ENCODE measurements at places on chromosomes 6 and 20. TPM values are rescaled to one million over a fixed set of nuclear protein-coding genes. Genes with fewer than 3 reads are reported as not detected.

- no peak for DNase-seq
Measured at GRCh38 chr6:157236040-157236725, 87.1 kb downstream of the TMEM242 start.

The WFDC2 gene
- total RNA-seq, result not detected

DNA sequence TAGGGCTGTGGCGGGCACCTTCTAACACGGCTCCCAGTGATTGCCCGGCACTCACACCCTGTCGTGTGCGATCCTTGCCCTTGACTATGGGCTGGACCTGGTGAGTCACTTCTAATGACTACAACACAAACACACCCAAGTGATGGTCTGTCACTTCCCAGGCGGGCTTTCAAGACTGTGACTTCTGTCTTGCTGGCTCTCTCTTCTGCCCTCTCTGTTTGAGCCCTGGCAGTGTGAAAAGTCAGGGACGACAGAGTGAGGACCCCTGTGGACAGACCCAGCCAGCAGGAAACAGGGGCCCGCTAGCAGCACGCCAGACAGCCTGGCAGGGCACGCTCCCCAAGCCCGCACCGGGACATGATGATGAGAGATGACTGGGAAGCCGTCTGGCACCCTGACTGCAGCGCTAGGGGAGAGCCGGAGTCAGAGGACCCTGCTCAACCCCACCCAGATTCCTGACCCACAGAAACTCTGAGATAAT lies 43.0 kb downstream of the KIF16B start:
- DNase-seq, result no peak

- DNase-seq, result no peak
Measured at GRCh38 chr6:129849456-129849855, 11.7 kb downstream of the TMEM244 start.

DNA sequence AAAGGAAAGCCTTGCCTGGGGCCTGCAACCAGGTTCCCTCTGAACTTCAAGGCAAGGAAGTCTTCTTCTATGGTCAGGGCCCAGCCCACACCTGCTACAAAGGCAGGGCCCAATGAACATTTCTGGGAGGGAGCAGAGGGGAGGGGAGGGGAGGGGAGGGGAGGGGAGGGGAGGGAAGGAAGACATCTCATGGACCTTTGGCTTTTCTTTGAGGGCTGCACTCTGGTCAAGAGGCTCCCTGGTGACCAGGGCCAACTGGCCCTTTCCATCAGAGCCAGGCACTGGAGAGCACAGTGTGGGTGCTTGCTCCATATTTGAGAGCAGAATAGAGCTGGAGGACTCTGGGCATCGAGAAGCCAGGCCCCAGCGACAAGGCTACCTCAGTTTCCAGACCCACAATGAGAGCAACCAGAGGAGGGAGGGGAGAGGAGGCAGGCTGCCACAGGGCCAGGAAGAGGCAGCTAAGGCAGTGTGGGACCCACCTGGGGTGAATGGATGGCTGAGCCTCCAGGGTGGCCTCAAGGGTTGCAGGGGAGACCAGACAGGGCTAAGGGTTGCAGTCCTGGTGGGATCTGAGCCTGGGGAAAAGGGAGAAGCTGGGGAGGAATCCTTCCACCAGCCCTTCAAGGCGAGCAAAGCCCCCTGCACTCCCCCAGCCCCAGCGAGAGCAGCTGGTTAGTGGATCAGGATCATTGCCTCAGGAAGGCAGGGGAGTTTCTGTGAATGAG lies 84.8 kb downstream of the MRPL14 start:
- DNase-seq, result no peak

- DNase-seq, result peak; percentile 51
Measured at GRCh38 chr6:166251211-166251610, 57.0 kb downstream of the PRR18 start.

DNA sequence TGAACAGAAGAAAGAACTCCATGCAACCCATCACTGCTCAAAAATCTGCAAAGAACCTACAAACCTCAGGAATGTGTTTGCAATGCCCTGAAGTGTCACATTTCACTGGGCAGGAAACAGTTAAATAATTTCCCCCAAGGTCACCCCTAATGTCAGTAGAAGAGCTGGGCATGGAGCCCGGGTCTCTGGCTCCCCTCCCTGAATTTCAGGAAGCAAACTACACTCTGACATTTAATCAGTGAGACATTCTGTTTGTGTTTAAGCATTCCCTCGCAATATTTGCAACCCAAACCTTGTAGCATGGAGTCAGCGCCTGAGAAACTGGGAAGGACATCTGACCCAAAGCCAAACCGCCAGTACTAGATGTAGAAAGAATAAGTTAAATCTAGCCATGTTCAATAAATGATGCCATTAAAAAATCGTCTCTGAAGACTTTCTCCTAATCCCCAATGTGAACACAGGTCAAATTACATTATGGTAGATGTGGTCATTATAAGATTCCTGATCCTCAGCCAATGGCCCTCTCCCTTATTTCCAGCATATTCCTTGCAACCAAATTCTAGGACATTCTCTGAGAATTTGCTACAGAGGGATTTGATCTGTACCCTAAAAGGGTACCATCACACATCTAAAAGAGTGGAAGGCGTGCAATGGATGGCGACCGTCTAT lies 91.2 kb upstream of the ADTRP start:
- no peak for DNase-seq

GRCh38 chr6:11917951-11918738 lies 94.0 kb upstream of the HIVEP1 start:
- DNase-seq, result no peak

The COL12A1 gene
- total RNA-seq, result 0.37 TPM

- DNase-seq, result no peak
Measured at GRCh38 chr6:29517245-29517644, 29.5 kb upstream of the MAS1L start.

The TOX2 gene
- total RNA-seq, result 9.2 TPM

DNA sequence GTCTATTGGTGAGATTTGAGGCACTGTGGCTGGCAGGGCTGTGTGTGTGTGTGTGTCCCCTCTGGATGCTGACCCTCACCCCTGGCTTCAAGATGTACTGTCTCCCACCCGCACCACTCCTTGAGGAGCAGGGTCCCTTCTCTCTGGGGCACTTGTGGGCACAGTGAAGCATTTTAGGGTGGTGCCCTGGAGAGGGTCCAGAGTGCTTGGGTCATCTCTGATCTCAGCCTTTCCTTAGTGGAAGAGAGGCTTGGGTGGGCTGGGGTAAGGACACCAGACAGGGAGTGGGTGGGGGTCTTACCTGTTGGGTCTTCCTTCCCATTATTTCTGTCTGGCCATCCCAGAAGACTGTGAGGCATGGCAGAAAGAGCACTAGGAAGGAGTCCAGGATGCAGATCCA lies 66.1 kb downstream of the EFCAB8 start:
- no peak for DNase-seq

The LAMA4 gene
- total RNA-seq, result not detected

GRCh38 chr6:128164254-128164653 lies 263.4 kb upstream of the THEMIS start:
- no peak for DNase-seq

The OXT gene
- not detected for total RNA-seq

The MUC21 gene
- total RNA-seq, result not detected

GRCh38 chr6:153525998-153526397 lies 394.9 kb upstream of the RGS17 start:
- no peak for DNase-seq

DNA sequence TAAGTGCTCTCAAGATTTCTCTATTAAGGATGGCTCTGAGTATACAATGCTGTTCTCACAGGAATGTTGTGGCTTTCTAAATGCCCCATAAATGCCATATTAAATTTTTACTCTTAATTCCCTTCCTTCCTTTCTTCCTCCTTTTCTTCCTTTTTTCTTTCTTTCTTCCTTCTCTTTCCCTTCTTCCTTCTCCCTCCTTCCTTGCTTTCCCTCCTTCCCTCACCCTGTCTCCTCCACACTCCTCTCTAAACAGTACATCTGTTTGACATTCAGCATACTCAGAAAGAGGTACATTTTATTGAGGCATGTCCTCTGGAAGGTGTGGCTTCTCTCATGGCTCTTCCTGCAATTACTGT lies 433 bp upstream of the SLC17A1 start:
- DNase-seq, result no peak

DNA sequence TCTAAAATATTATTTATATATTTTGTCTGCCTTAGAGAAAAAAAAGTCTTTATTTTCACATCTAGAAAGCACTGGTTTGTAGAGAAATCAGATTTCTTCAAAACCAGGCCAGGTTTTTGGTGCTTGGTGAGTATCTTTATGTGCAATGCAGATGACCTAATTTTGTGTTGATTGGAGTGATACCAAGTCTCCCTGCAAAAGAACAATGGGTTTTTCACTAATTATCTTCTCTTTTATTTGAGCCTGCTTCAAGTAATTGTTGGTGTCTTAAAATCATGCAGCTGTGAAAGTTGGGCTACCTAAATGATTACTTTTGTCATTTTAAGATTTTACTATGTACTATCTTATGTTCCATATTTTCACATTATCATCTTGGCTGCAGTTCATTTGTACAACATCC lies 874.7 kb downstream of the TFAP2A start:
- no peak for DNase-seq

DNA sequence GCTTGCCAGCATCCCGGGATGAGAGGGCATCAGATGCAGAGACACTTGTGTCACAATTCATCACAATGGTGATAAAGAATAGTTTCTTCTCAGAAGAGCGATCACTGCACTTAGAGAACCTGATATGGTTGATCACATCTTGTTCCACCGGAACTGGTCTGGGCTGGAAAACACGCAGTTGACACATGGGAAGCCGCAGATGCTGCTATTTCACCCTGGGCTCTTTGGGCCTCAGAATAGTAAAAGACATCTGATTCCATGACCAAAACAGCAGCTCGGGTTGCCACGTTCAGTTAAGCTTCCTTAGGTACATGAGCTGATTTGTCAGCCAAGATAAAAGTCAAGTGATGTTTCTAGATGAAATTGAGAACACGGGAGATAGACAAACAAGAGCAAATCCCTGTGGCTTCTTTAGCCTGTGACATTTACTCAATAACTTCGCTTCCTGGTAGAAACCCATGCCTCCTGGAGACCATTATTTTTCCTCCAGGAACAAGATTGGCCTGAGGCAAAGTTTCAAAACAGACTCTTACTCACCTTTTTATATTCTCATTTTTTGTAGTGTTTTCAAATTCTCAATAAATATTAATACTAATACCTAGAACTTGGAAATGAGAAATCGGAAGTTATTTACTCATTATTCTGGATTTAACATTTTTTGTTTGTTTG lies 59.4 kb downstream of the TRMT6 start:
- no peak for DNase-seq

DNA sequence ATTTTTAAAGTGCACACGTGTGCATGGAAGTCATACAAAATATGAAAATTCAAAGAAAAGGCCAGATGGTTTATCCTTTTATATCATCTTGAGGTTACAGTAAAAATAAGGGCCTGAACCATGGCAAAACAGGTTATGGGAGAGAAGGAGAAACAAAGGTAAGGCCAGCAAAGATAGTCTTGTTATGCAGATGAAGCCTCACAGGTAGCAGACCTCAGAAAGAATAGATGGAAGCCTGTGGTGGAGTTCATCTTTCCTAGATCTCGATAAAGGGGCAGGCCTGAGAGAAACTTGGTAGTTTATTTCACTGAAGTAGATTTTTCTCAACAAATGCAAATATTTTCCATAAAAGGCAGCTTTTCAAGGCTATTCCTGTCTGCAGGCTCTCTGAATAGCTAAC lies 693.8 kb downstream of the KHDRBS2 start:
- no peak for DNase-seq

The C20orf141 gene
- not detected for total RNA-seq

The E2F1 gene
- 3.1 TPM for total RNA-seq

- DNase-seq, result no peak
Measured at GRCh38 chr6:141488488-141488887, 644.2 kb upstream of the GJE1 start.

DNA sequence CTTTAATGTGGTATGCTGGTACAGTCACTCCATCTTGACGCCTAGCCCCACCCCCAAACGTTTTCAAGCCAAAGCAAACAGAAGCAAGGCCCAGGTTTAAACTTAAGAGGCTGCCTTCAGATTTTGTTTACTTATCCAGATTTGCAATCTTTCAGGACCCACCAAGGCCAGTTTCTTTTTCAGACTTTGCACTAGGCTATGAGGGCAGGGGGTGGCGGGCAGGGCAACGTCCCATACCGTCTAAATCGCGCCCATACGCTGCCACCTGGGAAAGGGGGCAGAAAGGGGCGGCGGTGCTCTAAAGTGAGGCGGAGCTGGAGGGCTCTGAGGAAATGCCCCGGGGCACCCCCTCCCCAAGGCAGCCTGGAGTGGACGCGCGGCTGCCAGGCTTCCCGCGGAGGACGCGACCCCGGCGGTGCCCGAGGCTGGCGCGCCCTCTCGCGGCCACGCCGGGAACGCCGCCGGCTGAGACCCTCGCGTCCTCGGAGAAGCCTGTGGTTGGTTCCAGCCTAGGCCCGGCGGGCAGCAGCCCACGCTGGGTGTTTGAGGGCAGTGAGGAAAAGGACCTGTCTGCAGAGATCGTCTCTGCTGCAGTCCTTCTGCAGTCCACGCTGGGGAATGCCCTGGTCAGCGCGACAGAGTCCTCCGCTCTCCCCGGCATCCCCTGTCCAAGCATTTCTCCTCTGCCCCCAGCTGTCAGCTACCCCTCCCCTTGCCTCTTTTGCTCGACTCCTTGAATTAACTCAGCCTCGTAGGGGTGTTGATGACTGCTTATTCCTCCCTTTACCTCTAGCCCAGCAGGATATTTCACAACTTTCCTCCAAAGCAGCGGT lies 129.2 kb upstream of the PRND start:
- DNase-seq, result peak; percentile 39

The WFDC10B gene
- not detected for total RNA-seq

DNA sequence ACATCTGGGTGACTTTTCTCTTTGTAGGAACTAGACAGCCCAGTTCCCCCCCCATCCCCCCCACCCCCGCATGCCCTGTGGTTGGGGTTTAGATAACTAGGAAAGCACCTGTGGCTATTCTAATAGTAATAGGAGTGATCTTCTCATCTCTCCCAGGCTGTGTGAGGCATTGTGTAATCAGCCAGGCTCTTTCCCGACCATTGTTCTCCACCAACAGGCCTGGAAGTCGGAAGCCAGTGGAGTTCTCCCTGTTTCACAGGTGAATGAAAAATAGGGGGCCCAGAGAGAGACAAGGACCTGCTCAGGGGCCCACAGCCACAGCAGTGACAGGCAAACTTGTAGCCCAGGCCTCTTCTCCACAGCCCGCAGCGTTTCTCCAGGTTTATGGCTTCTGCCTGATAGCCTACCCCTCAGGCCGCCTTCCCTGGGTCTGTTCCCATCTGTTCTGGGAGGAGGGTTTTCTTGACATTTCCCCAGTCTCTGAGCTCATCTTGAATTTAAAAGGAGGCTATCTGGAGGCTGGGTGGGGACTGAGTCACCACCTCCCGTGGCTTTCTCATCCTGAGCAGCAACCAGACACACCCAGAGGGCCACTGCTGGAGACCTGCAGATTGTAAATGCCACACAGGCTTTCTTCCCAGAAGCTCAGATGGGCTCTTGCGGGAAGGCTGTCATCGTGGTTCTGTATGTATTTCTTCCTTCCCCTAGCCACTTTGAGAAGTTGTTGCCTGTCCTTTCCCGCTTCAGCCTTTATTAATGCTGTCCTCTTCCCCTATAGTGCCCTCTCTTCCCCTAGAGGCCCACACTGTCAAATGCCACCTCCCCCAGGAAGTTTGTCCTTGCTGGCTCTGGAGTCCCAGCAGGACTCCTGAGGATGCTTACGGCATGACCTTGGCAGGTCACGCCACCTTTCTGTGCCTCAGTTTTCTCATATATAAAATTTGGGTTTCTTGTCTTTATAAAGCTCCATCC lies 75.9 kb upstream of the MYL9 start:
- DNase-seq, result peak; percentile 66
